ENCODE measurements at places on chromosomes 4 and X.
A peak's percentile ranks its signal among the peaks of the same experiment; 100 is the strongest.

- peak; percentile 25 for DNase-seq
Measured at GRCh38 chr4:143185253-143186107, 763 bp downstream of the USP38 start.

DNA sequence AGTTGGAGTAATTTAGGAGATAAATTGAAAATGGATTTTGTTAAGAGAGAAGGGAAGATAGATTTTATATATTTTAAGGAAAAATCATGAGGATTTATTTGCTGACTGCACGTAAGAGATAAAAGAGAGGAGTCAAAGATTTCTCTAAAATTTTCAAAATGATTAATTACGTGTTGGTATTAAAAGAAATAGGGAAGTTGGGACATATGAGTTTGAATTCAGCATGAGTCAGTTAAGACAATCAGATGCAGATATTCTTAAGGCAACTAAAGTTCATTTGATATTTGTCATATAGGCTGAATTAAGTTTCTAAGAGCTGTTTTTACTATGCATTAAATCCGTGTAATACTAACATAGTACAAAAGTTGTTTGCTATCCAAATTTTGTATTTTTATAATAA, 46.9 kb downstream of the TET2 start:
- DNase-seq = no peak

GRCh38 chr4:139922406-139923024, 231.5 kb downstream of the MAML3 start:
- no peak for DNase-seq

DNA sequence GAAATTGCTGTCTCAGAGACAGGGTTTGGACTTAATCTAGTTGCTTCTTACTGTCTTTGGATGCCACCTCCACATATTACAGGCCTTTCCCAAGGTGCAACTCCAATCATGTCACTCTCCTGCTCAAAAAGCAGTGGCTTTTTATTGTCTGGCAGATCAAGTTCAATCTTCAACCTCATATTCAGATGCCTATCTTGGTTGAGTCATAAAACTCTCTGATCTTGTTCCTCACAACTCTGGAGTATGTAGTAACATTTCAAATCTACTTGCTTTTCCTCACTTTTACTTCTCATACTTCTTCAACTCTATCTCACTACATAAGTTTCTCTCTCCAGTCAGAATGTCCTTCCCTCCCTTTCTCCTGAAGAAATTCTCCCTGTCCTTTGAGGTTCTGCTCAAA, 180.6 kb downstream of the VSIG4 start:
- DNase-seq = no peak

DNA sequence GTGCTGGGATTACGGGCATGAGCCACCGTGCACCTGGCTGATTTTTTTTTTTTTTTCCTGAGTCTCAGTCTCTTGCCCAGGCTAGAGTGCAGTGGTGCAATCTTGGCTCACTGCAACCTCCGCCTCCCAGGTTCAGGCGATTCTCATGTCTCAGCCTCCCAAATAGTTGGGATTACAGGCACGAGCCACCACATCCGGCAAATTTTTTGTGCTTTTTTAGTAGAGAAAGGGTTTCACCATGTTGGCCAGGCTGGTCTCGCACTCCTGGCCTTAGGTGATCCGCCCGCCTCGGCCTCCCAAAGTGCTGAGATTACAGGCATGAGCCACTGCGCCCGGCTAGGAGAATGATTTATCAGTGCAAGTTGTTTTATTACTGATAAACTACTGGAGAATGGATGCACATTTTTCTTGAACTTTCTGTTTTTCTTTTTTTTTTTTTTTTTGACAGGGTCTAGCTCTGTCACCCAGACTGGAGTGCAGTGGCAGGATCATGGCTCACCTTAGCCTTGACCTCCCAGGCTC, 39.7 kb upstream of the DHRSX start:
- DNase-seq = no peak

- DNase-seq = no peak
Measured at GRCh38 chr4:26303008-26303407, 17.8 kb upstream of the RBPJ start.

DNA sequence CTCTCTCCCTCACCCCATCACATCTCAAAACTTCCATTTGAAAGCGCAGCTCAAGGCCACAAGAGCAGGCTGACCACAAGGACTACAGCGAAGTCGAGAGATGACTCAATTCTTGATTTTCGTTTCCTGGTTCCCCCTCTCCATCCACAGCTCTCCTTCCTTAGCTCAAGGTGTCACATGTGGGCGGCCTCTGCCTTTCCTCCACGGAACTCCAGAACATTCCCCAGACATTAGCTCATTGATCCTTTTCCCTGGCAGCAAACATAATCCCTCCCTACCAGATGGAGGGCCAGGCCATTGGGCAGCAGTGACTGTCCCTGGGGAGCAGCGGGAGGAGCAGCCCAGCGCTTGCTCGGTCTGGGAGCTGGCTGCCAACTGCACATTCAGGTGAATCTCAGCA, 56.3 kb downstream of the CCDC149 start:
- no peak for DNase-seq

- no peak for DNase-seq
Measured at GRCh38 chr4:108054025-108054638, 64.4 kb downstream of the HADH start.

GRCh38 chrX:134685668-134686067, 27.4 kb upstream of the PLAC1 start:
- no peak for DNase-seq

- no peak for DNase-seq
Measured at GRCh38 chr4:151575646-151576045, 166.7 kb downstream of the FHIP1A start.

- no peak for DNase-seq
Measured at GRCh38 chr4:52833941-52834525, 28.1 kb upstream of the RASL11B start.

DNA sequence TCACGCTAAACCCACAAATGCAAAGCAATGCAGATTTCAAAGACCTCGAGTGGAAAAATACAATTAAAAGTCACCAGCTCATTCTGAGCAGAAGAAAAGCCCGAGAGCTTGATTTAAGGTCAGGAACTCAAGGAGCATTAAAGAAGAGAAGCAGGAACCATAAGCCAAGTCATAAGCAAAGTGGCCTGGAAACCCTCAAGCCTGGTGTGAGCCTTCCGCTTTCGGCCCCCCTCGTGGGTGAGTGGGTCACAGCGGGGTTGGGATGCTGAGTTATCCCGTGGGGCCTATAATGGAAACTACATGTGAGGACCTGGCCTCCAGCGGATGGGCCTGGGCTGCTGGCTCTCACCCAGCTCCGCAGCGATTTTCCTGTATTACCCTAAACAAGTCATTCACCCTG, 504.3 kb downstream of the RAB28 start:
- DNase-seq = no peak

DNA sequence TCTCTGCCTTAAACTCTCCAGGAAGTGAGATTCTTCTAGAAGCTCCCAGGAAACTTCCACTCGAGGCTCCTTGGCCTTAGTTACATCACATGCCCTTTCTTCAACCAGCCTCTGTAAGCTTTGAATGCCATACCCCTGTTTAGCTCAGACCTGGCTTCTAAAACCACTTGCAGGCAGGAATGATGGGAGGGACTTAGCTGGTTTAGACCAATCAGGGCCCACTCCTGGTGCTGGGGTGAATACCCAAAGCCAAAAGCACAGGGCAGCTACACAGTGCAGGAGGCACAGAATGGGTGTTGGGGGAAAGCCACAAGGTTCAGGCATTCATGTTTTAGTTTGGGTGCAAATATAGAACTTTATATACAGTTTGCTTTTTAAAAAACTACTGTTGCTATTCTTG, 296.2 kb downstream of the FRMPD4 start:
- DNase-seq = no peak

- no peak for DNase-seq
Measured at GRCh38 chrX:8424912-8425311, 39.7 kb upstream of the VCX3B start.

DNA sequence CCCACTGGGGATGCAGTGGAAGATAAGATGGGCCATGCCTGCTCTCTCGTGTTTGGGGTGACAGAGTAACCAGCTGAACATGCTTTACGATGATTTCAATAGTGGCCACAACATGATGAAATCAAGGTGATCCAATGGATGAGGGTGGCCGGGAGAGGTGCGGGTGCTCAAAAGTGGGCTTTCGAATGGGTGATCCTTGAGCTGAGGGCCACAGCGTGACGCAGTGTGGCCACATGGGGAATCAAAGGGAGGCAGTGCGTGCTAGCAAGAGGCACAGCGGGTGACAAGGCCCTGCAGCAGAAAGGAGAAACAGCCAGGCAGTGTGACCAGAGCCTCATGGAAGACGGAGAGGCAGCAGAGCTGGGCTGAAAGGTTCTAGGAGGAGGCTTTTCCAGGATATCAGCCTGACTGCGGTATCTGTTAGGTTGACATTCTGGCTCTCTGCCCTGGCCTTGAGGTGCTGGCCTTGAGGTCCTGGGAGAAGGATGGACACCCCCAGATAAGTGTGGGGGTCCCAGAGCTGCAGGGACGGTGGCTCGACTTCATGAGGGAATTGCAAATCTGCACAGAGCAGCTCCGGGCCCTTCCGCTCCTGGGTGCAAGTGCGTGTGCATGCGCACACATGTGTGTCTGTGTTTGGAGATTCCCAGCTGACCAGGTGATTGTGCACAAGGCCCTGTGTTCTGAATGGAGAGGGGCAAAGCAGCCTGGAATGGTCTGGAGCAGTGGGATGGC, 38.0 kb upstream of the GPR78 start:
- DNase-seq = no peak

DNA sequence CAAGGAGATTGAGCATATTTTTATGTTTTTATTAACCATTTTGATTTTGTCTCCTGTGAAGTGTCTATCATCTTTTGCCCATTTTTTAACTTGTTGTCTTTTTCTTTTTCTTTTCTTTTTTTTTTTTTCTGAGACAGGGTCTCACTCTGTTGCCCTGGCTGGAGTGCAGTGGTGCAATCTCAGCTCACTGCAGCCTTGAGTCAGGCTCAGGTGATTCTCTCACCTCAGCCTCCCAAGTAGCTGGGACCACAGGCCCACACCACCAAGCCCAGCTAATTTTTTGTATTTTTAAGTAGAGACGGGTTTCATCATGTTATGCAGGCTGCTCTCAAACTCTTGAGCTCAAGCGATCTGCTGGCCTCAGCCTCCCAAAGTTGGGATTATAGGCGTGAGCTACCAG, 4.6 kb upstream of the ADD1 start:
- no peak for DNase-seq
